ENCODE measurements at places on chromosomes 16 and 17. TPM values are rescaled to one million over a fixed set of nuclear protein-coding genes. Genes with fewer than 3 reads are reported as not detected.

The TMEM204 gene
- 38.3 TPM for polyA plus RNA-seq

The ODAD4 gene
- 0.38 TPM for polyA plus RNA-seq

The TEKT3 gene
- polyA plus RNA-seq, result not detected

The ZNF23 gene
- polyA plus RNA-seq, result 4.3 TPM

The CACNG4 gene
- polyA plus RNA-seq, result not detected

The SLFN11 gene
- polyA plus RNA-seq, result 12.6 TPM

The SLC5A10 gene
- not detected for polyA plus RNA-seq

The TMED6 gene
- polyA plus RNA-seq, result not detected

The TSPAN10 gene
- polyA plus RNA-seq, result 0.63 TPM

The PSMC3IP gene
- polyA plus RNA-seq, result 3.0 TPM

The PABPN1L gene
- not detected for polyA plus RNA-seq

The CCL5 gene
- polyA plus RNA-seq, result 1,095 TPM

The NSF gene
- polyA plus RNA-seq, result 22.0 TPM

The ST6GALNAC1 gene
- not detected for polyA plus RNA-seq

The BPTF gene
- polyA plus RNA-seq, result 14.3 TPM

The PTX4 gene
- not detected for polyA plus RNA-seq

The RCVRN gene
- not detected for polyA plus RNA-seq

The ZNF652 gene
- 9.7 TPM for polyA plus RNA-seq

The ARHGAP27 gene
- polyA plus RNA-seq, result 23.5 TPM

The OR1A1 gene
- polyA plus RNA-seq, result not detected

The ATP2A3 gene
- polyA plus RNA-seq, result 29.6 TPM

The ASB16 gene
- polyA plus RNA-seq, result not detected

The LRRC36 gene
- polyA plus RNA-seq, result not detected

The KRT27 gene
- polyA plus RNA-seq, result not detected

The CYGB gene
- polyA plus RNA-seq, result not detected

The ARHGDIG gene
- polyA plus RNA-seq, result not detected

The AIPL1 gene
- polyA plus RNA-seq, result not detected

The MYL4 gene
- not detected for polyA plus RNA-seq

The SYT17 gene
- polyA plus RNA-seq, result not detected

The RNF157 gene
- 1.2 TPM for polyA plus RNA-seq

The AATK gene
- polyA plus RNA-seq, result 0.97 TPM

The ZNF423 gene
- polyA plus RNA-seq, result not detected

The DOC2A gene
- polyA plus RNA-seq, result not detected

The MYH8 gene
- polyA plus RNA-seq, result not detected

The LRRC37A3 gene
- 0.58 TPM for polyA plus RNA-seq

The NPIPA1 gene
- polyA plus RNA-seq, result 4.2 TPM

The RPH3AL gene
- 10.3 TPM for polyA plus RNA-seq

The TRPV2 gene
- 202 TPM for polyA plus RNA-seq

The GLIS2 gene
- polyA plus RNA-seq, result not detected

The SLFN14 gene
- 0.10 TPM for polyA plus RNA-seq

The VTN gene
- polyA plus RNA-seq, result not detected

The NECAB2 gene
- polyA plus RNA-seq, result not detected

The CFAP97D1 gene
- polyA plus RNA-seq, result not detected

The GFAP gene
- 1.1 TPM for polyA plus RNA-seq

The PHAF1 gene
- polyA plus RNA-seq, result 15.1 TPM

The SLC38A8 gene
- polyA plus RNA-seq, result not detected

The SEZ6L2 gene
- polyA plus RNA-seq, result not detected

The PIK3R6 gene
- 0.18 TPM for polyA plus RNA-seq

The NDRG4 gene
- not detected for polyA plus RNA-seq

The KRTAP4-16 gene
- not detected for polyA plus RNA-seq
